ENCODE measurements at places on chromosomes 2 and 18.

- no peak for DNase-seq
These were observed 103.9 kb upstream of the DCC start for GRCh38 chr18:52236131-52236530.

GRCh38 chr2:38037325-38037724 is 38.6 kb downstream of the CYP1B1 start:
- DNase-seq = no peak

GRCh38 chr18:74944676-74945075 is 264.3 kb downstream of the PTGR3 start:
- DNase-seq = no peak

DNA sequence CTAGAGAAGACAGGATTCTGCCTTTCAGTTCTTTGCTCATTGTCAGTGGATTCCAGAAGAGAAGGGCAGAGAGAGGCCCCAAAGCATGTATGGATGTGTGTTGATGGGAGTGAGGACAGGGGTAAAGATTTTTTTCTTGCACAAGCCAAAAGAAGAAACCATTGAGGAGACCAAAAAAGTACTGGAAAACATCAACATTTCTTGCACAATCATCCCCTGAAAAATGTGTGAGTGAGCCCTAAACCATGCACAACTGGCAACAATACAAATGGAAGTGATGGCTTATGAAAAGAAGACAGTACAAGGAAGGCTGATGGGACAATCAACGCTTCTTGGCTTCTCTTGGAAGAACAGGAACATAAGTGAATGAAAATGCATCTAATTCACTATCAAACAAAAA is 5.6 kb upstream of the SMAD7 start:
- no peak for DNase-seq

DNA sequence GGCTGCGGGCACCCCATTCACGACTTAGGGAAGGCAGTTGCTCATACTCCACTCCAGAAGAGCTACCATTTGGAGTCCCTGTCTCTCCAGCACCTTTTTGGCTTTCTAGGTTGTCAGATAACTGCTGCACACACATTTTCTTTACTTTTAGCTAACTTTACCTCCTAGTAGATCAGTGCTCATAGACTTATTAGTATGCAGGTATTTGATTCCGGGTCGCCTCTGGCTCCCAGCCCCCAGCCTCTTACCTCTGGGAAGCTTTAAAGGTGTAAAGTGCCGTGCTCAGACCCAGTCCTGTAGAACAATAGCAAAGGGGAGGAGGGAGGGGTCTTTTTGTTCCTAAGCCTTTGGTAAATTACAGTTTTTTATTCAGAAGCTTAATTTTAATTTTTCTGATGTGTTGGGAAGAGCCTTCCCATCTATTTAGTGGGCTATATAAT is 102.9 kb downstream of the SPTBN1 start:
- DNase-seq = no peak

- no peak for DNase-seq
These were observed 25.2 kb downstream of the AAK1 start for GRCh38 chr2:69618362-69618761.

GRCh38 chr18:66872277-66872676 is 268.4 kb upstream of the CDH19 start:
- DNase-seq = no peak

GRCh38 chr2:54945391-54946219 is 104.6 kb downstream of the RTN4 start:
- peak; percentile 71 for DNase-seq

- DNase-seq = no peak
These were observed 3.5 kb upstream of the RNU4ATAC start for GRCh38 chr2:121527009-121527682.

- DNase-seq = no peak
These were observed 106.0 kb upstream of the TAF1B start for GRCh38 chr2:9737053-9737875.

DNA sequence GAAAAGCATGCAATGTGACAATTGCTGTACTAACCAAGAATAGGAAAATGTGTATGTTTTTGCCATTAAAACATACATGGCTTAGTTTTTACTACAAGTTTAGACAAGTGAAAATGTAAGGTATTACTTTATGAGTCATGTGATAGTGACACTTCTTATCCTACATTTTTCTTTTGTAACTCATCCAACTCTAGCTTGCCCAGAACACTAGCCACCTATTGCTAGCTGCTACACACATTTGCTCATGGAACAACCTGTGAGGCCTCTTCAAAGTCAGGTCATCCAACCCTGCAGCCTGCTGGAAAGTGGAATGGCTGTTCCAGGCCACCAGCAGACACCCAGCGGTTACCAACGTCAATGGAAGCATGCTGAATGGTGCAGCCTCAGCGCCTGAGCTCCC is 1043.9 kb downstream of the TMEM182 start:
- DNase-seq = no peak

DNA sequence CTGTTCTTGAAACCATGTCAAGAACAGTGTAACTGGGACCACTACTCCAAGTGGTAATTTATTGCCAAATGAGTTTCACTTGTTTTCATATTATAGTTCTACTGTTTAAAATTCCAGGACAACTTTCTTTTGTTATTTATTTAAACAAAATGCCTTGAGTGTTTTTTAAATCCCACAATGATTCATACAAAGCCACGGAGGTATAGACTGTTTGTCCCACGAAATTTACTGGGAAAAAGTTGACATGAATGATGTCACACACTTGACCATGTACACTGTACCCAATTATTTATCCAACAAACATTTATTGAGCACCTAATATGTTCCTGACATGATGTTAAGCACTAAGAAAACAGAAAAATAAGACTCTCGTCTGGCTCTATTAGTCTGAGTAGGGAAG is 243.9 kb upstream of the SIX2 start:
- no peak for DNase-seq

- no peak for DNase-seq
These were observed 2.3 kb upstream of the NCKAP5 start for GRCh38 chr2:133570542-133570941.

DNA sequence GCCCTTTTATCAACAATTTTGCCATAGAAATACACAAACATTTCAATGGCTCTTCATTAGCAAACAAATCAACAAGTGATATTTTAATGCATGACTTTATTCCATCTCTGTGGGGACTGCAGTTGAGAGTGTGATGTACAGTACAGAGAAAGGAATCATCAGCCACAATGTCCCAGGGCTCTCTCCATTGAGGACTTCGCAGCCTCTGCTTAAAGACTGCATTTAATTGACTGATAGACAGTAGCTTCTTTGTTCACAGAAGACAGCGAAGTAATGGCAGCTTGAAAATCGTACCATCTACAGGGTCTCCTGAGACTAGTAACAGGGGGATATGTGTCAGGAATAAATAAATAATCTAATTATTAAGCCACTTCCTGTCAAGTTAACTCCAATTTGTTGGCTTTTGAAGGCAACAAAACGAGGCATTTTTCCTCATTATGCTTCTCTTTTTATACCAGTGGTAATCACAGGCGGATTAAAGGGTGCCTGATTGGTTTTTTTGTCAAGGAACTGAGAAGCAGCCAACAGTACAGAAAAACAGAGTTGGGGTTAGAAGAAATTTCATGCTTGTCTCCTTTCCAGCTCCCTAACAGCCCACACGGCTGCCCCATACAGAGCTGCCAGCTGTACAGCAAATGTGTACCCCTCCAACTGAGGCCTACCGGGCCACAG is 164.3 kb downstream of the ZNF521 start:
- DNase-seq = no peak

DNA sequence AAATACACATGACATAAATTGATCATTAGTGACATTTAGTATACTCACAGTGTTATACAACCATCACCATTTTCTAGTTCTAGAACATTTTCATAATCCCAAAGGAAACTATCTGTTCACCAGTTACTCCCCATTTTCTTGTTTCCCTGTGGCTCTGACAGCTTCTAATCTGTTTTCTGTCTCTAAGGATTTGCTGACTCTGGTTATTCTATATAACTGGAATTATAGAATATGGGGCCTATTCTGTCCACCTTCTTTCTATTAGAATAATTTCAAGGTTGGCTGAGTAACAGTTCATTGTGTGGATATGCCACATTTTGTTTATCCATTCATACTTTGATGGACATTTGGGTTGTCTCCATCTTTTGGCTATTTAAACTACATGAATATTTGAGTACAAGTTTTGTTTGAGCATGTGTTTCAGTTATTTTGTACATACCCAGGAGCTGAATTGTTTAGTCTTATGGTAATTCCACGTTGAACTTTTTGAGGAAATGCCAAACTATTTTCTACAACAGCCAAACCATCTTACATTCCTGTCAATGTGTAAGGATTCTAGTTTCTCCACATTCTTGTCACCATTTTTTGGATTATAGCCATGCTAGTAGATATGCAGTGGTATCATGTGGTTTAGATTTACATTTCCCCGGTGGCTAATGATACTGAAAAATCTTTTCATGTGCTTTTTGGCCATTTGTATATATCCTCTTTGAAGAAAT is 20.5 kb downstream of the KIAA1328 start:
- DNase-seq = no peak

GRCh38 chr2:157393348-157393747 is 50.5 kb downstream of the CYTIP start:
- DNase-seq = no peak

DNA sequence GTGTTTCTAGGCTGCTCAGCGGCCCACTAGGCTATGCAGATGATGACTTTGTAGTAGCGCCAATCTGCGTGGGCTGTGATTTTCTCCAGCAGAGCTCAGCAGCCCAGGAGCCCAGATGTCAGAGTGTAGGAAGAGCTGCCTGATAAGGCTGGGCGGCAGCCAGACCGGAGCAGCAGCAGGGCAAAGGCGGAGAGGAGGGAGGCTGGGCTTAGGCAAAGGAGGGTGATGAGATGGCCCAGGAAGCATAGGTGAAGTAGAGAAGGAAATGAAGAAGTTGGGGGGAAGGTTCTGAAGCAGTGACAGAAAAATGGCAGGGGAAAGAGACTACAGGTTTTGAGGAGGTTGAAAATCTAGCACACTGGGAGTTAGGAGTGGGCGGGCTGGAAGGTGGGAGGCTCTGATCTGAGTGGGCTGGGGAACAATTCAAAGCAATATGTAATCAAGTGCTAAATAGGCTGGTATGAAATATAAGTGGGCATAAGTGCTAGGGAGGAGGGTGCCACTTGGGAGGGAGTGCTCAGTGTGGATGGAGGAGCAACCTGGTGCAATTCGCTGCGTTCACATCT is 50.6 kb upstream of the STPG4 start:
- DNase-seq = no peak

DNA sequence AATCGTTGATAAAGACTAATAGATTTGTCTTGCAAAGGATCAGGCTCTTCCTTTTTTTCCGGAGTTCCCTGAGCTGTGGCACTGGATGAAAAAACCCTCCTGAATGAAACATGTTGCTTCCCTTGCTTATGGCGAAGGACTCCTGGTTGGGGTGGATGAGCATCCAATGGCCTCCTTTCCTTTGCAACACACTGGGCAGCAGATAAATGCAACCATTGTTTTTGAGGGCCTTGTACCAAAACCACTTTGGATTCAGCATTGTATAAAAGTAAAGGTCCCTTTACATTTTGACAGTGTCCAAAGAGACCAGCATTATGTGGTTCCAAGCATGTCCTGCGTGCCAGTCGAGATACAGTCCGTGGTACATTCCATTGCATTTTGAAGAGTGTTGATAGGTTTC is 44.7 kb downstream of the FAM210A start:
- peak; percentile 55 for DNase-seq

DNA sequence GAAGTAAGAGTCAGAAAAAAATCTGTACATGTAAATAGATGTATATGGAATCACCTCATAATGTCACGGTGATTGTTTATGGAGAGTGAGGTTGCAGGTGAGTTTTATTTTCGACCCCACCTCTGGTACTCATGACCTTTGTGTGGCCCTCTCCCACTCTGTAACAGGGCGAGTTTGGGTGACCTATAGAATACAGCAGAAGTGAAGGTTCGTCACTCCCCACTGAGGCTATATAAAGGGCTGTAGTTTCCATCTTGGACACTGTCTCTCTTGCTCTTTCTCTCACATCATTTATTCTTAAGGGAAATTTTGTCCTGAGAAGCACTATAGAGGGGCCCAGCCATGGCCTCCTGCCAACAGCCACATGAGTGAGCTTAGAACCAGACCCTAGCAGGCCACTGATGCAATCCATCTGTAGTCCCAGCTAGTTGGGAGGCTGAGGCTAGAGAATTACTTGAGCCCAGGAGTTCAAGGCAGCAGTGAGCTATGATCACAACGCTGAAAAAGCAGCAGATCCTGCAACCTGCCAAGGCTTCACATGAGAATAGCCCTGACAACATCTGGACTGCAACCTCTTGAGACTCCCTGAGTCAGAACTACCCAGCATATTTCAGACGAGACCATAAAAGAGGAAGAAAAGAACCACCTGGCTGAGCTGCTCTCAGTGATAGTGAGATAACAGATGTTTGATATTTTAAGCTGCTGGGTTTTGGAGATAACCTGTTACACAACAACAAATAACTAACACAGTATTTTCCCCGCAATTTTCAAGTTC is 74.3 kb upstream of the SLC1A4 start:
- no peak for DNase-seq

GRCh38 chr18:76406791-76407190 is 88.3 kb downstream of the ZNF516 start:
- DNase-seq = no peak

DNA sequence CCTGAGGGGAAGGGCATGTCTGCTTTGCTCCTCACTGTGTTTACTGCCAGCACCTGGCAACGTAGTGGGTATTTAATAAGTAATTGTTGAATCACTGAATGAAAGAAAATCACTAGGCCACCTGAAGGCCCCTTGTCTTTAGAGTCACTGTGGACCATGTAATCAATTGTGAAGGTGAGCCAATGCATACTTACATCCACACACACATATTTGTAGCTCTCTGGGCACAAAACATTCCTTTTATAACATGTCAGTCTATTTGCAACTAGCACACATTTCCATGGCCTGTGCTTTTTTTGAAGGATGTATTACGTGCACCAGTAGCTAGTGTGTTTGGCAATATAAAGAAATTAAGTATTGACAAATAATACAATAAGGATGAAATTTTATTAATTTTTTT is 11.2 kb downstream of the ATP8B1 start:
- no peak for DNase-seq

DNA sequence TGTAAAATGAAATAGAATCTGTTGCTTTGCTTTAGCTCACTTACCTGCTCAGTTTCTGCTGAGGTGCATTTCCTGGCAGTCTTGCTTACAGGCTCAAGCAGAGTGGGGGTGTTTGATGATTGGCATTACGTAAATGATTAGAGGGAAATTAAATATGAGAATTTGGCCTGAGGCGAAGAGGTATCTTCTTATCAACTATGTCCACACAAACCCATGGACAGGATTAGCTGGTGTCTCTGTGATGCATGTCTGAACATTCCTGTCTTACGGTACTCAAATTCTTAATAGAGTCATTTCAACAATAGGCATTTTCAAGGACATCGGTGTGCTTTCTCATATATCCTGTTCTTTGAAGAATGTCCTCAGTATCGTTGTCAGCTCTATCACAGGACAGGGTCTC is 102.1 kb downstream of the PRPF40A start:
- no peak for DNase-seq

DNA sequence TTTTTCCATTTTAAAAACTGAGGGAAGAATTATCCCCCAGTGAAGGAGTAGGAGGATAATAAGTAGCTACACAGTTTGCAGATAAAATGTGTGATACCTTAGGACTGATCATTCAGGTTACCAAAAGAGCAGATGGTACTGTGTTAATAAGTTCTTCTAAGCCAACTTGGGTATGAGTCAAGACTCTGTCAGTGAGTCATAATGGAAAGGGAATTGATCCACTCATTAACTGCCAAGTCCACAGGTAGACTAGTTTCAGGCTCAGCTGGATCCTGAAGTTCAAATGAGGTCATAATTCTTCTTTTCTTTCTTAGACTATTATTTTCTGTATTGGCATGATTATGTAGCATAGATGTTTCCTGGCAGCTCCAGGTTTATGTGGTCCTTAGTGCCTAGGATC is 142.4 kb upstream of the ALPP start:
- DNase-seq = no peak

Data from globus pallidus (tissue), 1 donor.